Epithelial cell of proximal tubule (primary cell): ENCODE measurements at places on chromosomes 5 and 9.

DNA sequence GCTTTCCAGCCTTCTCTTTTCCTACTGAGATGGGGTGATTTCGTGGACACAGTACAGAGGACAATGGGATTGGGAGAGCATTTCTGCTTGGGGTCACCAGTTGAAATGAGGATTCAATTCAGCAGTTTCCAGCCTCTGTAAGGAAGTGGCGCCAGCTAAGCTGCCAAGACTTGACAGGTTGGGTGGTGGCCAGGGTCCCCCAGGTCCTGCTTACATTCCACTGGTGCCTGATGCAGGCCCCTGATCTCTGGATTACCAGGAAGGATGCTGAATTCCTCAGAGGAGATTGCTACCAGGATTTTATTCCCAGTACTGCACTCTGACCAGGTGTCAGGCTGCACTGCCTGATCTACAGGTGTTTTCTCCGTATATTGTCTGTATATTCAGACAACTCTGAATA lies 119.7 kb downstream of the PSD2 start:
- no peak for DNase-seq

DNA sequence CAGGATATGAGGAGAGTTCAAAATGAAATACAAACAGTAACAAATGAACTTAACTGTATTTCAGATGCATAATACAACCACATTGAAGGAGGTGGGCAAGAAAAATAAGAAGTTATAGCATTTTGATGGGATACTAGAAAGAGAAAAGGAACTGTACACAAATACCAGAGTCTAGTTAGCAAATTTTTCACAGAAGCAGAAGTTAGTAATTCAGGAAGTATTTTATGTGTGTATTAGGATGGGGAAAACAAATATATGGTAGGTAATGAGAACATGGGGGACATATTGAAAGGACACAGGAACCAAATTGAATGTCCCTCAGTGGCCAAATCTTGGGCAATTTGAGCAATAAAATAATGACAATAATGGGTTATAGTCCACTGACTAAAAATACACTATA lies 18.4 kb downstream of the GM2A start:
- no peak for DNase-seq

DNA sequence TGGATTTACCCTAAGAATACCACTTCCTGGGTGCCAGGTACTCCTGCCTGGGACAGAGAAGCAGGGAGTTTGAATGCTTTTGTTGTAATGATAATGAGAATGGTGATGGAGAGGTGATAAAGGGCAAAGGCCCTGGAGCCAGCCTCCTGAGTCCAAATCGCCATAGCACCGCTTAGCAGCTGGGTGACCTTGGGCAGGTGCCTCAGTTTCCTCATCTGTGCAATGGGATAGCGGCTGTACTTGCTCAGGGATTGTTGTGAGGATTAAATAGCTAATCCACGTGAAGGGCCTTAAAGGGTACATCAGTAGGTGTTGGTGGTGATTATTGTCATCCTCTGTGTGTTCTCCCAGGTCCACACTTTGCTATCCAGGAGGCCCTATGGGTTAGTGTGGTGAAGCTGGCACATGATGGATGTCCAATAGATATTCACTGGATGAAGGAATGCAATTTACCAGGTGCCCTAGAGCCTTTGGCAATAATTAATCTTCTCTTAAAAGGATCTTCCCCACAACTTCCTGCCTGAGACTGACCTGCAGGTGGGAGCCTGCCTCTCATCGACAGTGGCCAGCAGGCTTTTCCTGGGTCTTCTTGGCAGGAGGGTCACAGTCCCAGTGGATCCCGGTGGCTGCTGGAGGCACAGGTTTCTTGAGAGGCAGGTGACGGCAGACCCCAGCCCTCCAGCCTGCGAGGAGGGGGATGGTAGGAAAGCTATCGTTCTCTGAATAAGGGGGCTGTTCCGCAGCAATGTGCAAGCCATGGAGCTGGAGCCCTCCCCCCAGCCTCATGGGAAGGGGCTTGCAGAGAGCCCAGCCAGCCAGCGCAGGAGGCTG lies 160.2 kb downstream of the MACROH2A1 start:
- DNase-seq = no peak

GRCh38 chr5:156534085-156534484 lies 207.1 kb downstream of the SGCD start:
- no peak for DNase-seq

DNA sequence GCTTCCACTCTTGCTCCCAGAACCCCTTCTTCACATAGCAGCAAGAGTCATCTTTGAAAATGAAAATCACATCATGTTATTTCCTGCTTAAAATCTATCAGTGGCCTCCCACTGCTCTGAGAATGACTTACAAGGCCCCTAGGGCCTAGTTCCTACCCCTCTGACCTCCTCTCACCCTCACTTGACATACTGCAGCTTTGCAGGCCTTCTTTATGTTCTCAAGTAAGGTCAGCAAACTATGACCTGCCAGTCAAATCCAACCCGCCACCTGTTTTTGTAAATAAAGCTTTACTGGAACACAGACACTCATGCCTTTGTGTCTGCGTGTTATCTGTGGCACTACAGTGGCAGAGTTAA lies 185.7 kb downstream of the NR3C1 start:
- DNase-seq = no peak

GRCh38 chr9:6829027-6829426 lies 71.3 kb downstream of the KDM4C start:
- DNase-seq = no peak

GRCh38 chr5:74639807-74640449 lies 600 bp downstream of the ENC1 start:
- DNase-seq = no peak

DNA sequence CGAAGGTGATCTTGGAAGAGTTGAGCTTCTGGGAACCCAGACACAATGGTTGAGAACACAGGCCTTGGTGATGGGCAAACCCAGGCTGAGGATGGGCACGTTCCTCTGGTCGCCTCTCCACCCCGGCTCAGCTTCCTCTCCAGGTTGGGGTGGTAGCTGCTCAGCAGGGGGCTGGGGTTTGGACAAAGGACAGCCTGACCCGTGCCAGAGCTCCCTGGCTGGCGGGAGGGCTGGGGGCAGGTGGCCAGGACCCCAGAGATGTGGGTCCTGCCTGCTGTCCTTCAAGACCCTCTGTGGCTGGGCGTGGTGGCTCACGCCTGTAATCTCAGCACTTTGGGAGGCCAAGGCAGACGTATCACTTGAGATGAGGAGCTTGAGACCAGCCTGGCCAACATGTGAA lies 25.2 kb downstream of the NCS1 start:
- DNase-seq = no peak

DNA sequence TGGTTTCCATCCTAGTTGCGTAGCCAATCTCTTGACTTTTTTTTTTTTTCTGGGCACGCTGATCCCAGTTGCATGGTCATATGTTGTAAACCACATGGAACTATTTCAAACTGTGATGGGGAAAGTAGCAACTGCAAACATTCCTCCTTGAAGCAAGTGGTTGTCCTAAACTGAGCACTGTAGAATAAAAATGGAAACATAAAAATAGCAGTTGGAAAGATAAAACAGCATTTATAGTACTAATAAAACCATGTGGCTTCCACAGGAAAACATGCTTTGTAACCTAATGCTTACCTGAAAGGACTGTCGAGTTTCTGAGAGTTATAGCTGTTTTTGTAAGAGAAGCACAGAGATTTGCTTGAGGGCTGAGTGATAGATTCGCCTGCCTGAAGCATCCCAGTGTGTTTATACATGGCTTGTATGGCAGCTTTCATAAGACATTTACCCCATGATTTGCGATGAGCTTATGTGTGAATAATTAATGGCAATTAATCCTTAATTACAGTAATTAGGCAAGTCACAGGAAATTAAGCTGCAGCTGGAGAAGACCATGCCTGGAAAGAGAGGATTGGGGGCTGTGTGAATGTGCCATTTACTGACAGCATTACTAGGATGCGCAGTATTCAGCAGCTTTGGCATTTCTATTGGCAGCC lies 136.5 kb downstream of the PBX3 start:
- no peak for DNase-seq

DNA sequence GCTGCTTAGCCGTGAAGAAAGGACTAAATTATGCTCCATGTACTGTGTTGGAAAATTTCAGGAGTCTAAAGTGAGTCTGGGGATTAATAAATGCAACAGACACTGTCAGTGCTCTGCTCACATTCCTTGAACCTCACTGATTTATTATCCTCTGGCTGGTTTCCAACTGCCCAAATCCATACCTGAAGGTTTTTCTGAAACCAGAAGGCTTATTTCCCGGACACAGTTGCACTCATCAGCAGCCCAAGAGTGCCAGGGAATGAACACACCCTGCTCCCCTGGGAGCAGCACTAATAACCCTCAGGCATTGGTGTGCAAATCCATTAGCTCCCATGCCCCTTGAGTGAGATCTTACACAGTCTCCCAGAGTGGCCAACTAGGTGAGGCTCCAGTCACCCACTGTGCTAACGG lies 38.7 kb downstream of the F2R start:
- no peak for DNase-seq

- DNase-seq = no peak
Observed at GRCh38 chr9:81035171-81035570, 654.2 kb downstream of the TLE1 start.

GRCh38 chr9:34557426-34558321 lies 31.9 kb downstream of the CNTFR start:
- no peak for DNase-seq

GRCh38 chr5:116424951-116425350 lies 149.7 kb downstream of the SEMA6A start:
- DNase-seq = no peak

DNA sequence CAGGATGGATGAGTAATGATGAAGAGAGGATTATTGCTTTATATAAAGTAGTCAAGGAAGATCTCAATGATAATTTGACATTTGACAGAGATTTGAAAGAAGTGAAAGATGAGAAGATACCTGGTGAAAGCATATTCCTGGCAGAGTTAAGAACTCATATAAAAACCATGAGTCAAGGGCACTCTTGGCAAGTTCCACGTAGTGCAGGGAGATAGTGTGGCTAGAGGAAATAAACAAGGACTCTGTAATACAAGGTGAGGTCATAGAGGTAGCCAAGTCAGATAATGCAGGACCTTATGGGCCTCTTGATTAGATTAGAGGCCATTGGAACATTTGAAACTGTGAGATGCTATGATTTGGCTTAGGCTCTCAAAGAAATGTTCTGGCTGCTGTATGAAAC lies 72.3 kb downstream of the HCN1 start:
- DNase-seq = no peak

DNA sequence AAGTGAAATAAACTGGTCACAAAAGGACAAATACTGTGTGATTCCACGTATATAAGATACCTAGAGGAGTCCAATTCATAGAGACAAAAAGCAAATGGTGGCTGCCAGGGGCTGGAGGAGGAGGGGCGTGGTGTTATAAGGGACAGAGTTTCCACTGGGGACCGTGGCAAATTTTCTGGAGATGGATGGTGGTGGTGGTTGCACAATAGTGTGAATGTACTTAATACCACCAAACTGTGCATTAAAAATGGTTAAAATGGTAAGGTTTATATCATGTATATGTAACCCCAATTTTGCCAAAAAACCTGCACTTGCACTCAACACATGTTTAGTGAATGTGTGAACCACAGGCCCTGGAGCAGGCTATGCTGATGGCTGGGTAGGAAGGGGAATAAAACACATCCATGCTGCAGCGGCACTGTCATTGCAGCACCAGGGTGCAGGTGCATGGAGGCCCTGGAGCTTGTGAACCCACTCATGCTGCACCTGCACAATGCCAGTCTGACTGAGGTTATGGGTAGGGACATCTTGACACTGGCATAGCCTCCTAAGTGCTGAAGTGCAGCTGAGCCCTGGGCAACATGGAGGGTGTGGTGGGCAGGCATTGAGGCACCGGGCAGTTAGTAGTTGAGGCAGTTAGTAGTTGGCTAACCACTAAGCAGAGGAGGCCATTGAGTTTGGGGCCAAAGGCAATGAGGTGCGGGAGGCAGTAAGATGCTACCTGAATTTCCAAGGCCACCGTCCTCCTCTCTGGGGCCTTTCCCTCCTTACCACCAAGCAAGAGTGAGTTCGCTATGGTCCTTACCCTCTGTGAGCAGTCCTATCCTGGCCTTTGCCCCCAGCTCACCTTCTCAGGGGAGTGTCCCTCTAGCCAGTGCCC lies 3.5 kb upstream of the PHF2 start:
- DNase-seq = no peak

GRCh38 chr5:77643654-77644370 lies 5.3 kb upstream of the OTP start:
- DNase-seq = no peak

GRCh38 chr5:75040973-75041372 lies 11.4 kb downstream of the GCNT4 start:
- no peak for DNase-seq

GRCh38 chr9:83432104-83432627 lies 106.0 kb downstream of the FRMD3 start:
- DNase-seq = peak; percentile 35

DNA sequence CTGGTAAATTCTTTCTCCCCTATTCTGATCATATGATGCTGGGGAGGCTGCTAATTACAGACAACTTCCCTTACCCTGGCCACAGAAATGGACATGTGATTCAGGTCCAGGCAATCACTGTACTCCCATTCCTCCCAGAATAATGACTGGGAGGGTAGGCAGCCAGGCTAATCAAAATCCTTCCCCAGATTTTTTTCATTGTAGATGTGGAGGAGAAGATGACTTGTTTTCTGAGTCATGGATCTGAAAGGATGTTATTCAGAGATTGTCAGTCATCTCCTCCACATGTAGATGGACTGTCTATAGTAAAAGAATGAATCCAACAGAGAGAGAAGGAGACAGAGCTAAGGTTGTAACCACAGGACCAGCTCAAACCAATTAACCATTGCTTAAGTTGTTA lies 123.9 kb upstream of the PUM3 start:
- no peak for DNase-seq

DNA sequence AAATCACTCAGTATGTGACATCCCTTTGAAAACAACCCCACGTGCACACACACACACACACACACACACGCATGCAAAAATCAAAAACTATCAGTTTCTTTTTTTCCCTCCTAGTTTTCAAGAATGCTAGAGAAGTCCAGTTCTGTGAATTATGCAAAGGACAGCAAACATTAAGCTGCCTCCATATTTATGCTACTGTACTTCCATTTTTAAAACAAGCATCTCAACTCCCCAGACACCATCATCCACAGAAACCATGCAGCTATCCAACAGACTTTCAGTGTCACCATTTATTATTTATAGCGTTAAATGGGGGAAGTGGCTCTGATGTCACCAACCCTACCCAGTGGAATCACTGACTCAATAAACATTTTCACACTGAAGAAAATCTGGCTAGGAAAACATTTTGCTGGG lies 1.6 kb downstream of the FBXW11 start:
- no peak for DNase-seq

GRCh38 chr5:107085572-107085971 lies 585.2 kb downstream of the EFNA5 start:
- DNase-seq = no peak

DNA sequence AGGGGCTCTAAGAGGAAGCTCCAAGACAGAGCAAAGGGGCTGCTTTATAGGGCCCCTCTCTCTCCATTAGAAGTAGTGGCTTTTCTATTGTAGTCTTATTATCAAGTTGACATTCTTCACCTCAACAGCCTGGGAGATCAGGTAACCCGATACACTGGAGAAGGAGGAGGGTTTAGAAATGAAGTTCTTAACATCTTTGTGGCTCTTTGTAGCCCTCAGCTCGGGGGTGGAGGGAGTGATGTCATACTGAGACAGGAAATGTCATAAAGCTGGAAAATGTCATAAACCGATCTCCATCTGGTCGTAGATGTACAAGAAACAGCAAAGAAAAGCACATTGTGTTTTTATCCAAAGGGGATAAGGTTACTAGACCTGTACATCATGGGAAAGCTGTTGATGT lies 17.9 kb downstream of the PDZD2 start:
- no peak for DNase-seq
